ENCODE measurements at places on chromosomes 5 and 9.

GRCh38 chr5:98698359-98698758, 75.1 kb upstream of the RGMB start:
- no peak for DNase-seq

DNA sequence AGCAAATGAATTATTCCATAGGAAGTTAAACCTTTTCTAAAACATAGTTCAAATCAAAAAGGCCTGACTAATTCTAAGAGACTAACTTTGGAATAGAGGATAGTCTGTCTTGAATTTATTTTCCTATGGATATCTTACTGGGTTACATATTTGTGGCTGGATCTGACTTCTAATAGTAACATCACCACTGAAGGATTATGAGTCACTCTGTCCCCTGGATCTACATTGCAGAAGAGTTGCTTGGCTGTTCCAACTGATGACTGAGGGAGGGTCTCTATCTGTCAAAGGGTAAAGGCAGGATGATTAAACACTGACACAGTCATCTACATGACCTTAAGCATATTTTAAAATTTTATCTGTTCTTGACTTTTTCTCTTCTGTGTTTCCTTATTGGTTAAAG, 119.6 kb upstream of the FST start:
- DNase-seq: peak; percentile 38

DNA sequence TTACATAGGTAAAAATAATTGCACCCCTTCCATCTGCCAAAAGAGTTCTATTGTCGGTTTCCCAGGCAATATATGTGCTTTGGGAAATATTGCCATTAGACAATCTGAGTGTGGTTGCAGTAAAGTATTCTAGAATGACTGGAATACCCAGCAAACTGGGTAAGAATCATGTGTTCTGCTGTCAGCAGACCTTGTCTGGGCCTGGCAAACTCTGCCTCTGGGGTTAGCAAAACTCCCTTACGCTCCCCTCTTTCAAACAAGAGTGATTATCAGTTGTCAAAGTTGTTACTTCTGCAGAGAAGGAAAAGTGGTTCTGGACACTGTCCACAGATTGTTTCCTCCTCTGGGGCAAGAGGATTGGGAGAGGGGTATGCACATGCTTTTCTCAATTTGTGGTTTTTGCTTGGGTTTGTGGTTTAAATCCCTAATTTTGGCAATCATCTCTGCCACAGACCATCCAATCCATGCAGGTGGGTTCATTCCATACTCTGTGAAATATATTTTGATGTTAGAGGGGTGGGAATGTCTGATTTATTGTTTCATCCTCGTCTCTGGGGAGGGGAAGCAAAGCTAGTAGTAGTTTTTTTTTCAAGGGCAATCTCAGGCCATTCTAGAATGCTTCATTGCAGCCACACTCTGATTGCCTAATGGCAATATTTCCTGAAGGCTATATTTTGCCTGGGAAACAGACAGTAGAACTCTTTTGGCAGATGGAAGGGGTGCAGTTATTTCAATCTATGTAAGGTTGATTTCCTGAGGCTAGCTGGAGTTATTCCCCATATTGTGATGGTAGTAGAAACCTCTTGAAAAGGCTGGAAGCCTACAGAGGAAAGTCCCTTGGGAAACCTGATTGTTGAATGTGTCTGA, 24.0 kb upstream of the TNFSF15 start:
- DNase-seq: no peak

- DNase-seq: no peak
Observed at GRCh38 chr5:89711526-89711925, 698.0 kb downstream of the CETN3 start.

- peak; percentile 16 for DNase-seq
Observed at GRCh38 chr5:144237851-144238250, 67.2 kb downstream of the KCTD16 start.

- DNase-seq: no peak
Observed at GRCh38 chr5:154944716-154945115, 3.8 kb downstream of the MRPL22 start.

GRCh38 chr5:138386290-138386689, 33.8 kb downstream of the KDM3B start:
- DNase-seq: no peak

- DNase-seq: no peak
Observed at GRCh38 chr5:51271261-51271660, 112.0 kb upstream of the ISL1 start.

DNA sequence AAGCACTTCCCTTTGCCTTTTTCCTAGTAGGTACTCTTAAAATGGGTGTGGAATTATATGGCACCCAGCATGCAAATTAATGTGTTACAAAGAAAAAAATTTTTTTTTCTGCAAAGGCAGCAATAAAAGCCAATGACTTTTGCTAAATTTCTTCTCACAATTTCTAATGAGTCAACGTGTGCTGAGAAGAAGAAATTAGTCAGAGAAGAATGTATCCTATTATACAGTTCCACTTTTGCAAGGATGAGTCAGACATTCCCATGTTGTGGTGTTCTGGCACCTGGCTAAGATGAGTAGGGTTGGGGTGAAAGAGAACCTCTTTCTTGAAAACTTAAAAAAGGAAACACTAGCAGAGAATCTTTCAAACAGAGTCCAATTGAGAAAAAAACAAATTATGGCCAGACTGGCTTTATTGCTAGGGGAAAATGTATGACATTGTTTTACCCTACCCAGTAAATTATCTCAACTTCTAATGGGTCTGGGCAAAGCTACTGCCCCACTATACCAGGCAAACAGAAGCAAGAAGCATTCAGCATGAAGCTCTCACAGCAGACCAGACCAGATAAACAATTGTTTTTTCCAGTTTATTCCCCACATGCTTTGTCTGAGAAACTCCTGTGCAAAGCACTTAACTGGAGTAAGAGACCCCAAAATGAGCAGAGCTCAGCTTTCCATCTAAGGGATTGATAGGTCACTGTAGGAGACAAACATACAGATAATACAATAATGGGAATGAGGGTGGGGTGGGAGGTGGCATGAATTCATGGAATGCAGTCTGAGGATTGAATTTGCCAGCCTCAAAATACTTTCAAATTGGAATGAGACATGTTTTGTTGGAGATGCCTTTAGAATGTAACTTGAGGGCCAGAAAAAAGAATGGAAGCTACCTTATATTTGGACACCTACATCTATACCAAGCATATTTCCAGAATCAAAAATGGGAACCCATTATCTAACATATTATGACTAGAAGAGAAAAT, 220.8 kb upstream of the RFX3 start:
- peak; percentile 74 for DNase-seq

GRCh38 chr5:68432682-68433081, 217.1 kb downstream of the PIK3R1 start:
- DNase-seq: no peak

- no peak for DNase-seq
Observed at GRCh38 chr5:17258431-17258830, 41.0 kb downstream of the BASP1 start.

- no peak for DNase-seq
Observed at GRCh38 chr9:35579130-35579529, 25.9 kb upstream of the TESK1 start.

DNA sequence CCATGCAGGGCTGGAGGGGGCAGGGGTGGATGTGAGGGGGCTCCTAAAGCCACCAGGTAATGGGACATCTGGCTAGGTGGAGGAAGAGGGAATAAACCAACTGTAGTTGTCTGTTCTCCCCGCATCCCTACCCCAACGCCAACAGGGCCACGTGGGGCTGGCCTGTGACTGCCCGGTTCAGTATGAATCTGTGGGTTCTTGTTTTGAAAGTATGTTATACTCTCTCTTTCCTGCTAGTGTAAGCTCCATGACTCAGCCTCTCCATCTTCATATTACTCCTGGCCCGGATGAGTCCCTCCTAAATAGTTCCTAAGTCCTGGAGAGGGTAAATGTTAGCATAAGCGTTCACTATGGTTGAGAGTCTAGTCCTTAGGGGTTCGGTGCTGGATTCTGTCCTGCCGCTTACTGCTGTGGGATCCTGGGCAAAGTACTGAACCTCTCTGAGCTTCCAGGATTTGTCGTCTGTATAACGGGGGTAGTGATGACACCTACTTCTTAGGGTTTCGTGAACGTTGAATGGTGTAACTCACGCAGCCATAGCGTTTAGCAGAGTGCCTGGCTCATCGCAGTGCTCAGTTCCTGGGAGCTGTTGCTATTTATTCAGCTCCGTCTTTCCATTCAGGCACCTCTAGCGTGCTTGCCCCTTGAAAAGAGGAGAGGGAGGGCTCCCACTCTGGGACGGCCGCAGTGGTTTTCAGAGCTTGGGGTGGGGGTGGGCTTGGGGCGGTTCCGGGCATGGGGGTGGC, 28.8 kb downstream of the LHX2 start:
- no peak for DNase-seq

GRCh38 chr9:37430841-37431597, 8.5 kb downstream of the GRHPR start:
- no peak for DNase-seq

GRCh38 chr5:137148655-137149054, 350.5 kb downstream of the SPOCK1 start:
- DNase-seq: no peak

Measured in GM04504 (cell line).